ENCODE measurements at places on chromosomes 3 and 15. TPM values are rescaled to one million over a fixed set of nuclear protein-coding genes. Genes with fewer than 3 reads are reported as not detected.

ARHGEF26 gene
- total RNA-seq: 2.1 TPM

CYP1A1 gene
- total RNA-seq: not detected

CHP1 gene
- 55.9 TPM for total RNA-seq

GOLGA8O gene
- 1.7 TPM for total RNA-seq

MKRN2 gene
- total RNA-seq: 44.6 TPM

SLC12A1 gene
- not detected for total RNA-seq

IL17RC gene
- total RNA-seq: 43.3 TPM

SLC2A2 gene
- total RNA-seq: not detected

TM4SF4 gene
- total RNA-seq: not detected

NANOGP8 gene
- total RNA-seq: not detected

NEK10 gene
- 7.0 TPM for total RNA-seq

GOLGA8J gene
- 0.11 TPM for total RNA-seq

POLQ gene
- 6.5 TPM for total RNA-seq

ACOX2 gene
- 10.2 TPM for total RNA-seq

CD86 gene
- not detected for total RNA-seq

NEIL1 gene
- total RNA-seq: 6.1 TPM

SH2D7 gene
- not detected for total RNA-seq

NR1I2 gene
- not detected for total RNA-seq

GRAMD1C gene
- 7.6 TPM for total RNA-seq

CDHR4 gene
- total RNA-seq: 0.12 TPM

FANCD2OS gene
- not detected for total RNA-seq

CFAP92 gene
- not detected for total RNA-seq

CLSTN2 gene
- total RNA-seq: 1.00 TPM

SLC24A5 gene
- total RNA-seq: not detected

SPINK8 gene
- total RNA-seq: not detected

SUCNR1 gene
- not detected for total RNA-seq

PTX3 gene
- total RNA-seq: 186 TPM

TARS3 gene
- 11.0 TPM for total RNA-seq

CCDC13 gene
- 0.33 TPM for total RNA-seq

OR5H14 gene
- not detected for total RNA-seq

Measured in uterine smooth muscle cell (primary cell).